ENCODE measurements at places on chromosomes 3 and 15.

GRCh38 chr3:69370156-69370883 lies 15.6 kb downstream of the FRMD4B start:
- DNase-seq, result peak; percentile 40

GRCh38 chr3:16869261-16870005 lies 15.3 kb upstream of the PLCL2 start:
- DNase-seq, result no peak

GRCh38 chr3:13501521-13501920 lies 21.4 kb downstream of the HDAC11 start:
- DNase-seq, result no peak

- DNase-seq, result no peak
Measured at GRCh38 chr3:147733217-147733616, 324.1 kb downstream of the ZIC1 start.

GRCh38 chr3:31522152-31522551 lies 10.6 kb upstream of the STT3B start:
- DNase-seq, result peak; percentile 40

DNA sequence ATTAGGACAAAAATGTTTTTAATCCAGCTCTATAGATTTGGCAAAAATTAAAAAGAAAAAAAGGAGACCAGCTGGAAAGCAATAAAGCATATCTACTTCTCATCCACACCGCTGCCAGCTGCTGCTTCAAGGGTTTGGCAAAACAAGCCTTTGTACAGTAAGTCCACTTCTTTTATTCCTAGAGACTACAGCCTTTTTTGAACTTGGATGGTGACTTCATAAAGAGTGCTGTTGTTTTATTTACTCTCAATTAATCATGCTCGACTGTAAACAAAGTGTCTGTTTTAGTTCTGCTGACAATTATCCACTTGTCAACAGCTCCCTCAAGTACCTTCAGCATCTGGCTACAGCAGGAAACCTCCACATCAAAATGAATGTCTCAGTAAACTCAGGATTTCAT lies 12.3 kb upstream of the FOXB1 start:
- DNase-seq, result no peak

- DNase-seq, result no peak
Measured at GRCh38 chr3:148379763-148380382, 317.8 kb upstream of the AGTR1 start.

- no peak for DNase-seq
Measured at GRCh38 chr3:172787746-172788145, 37.2 kb downstream of the ECT2 start.

DNA sequence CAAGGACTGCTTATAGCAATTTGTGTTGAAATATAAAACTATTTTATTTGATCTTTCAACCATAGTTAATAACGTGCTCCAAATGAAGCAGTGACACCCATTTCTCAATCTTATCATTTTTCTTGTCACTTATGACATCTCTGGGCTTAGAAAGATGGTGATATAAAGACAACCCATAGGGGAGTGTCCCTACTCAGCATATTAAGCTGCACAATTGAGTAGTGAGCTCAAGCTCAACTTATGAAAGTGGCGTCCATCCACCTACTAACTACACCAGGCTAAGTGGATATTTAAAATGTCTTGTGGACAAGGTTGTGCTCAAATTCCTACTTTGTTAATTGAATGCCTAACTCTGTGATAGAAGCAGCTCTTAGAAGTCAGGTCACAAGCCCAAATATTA lies 46.7 kb downstream of the SLC9C1 start:
- no peak for DNase-seq

DNA sequence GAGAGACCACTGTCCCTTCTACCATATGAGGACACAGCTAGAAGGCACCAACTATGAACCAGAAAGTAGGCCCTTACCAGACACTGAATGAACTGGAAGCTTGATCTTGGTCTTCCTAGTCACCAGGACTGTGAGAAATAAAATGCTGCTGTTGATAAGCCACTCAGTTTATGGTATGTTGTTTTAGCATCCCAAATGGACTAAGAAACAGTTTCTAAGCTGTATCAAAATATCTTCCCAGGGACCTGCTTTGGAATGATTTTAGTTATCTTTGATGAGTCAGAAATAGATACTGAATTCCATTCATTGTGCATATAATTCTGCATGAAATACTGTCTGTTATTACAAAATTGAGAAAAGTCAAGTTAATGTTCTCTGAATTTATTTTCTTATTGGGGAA lies 18.6 kb downstream of the WDR76 start:
- no peak for DNase-seq

DNA sequence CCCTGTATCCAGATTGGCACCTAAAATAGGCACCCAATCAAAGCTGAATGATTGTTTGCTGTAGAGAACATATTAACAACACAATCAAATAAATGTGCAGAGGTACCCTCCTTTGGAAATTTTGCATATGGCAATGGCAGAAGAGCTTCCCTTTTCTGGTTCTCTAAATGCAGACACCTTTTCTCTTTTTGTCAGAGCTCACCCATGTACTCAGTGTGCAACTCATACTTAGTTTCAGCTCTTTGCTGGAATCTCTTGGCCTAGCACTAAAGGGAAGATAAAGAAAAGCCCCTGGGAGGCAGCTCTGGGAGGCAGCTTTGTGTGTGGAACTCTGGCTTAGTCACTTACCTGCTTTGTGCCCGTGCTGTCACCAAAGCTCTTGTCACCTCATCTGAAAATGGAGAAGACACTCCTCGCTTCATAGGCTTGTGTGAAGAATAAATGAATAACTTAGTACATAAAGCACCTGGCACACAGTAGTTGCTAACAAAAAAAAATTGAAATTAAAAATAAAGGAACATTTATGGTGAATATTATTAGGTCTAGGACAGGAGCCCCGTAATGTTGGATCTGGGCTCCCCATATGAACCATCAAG lies 28.8 kb downstream of the ST6GAL1 start:
- no peak for DNase-seq

- no peak for DNase-seq
Measured at GRCh38 chr15:39860871-39861270, 59.2 kb downstream of the GPR176 start.

DNA sequence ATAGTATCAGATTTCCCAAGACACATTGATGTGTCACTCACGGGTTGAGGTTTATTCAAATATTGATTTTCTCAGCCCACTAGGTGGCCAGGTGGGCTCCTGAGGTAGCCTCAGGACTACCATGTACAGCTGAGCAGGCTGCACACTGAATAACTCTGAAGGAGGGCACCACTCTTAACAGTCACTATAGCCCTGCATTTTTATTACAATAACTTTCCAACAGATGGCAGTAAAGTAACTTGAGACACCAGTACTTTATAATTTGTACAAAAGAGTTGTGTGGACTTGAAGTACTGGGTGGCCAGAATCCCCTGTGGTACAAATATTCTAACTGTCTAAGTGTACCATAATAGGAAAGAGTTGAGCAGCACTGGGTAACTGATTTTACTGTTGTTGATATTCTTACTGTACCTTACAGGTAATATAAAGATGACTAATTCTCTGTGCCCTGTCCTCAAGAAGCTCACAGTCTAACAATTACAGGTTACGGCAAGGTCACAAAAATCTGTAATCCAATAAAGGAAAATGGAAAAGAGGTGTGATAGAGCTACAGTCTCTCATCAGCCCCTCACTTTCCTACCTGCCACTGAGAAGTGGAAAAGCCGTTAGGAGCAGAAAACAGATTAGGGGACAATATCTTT lies 76.0 kb downstream of the ETFA start:
- DNase-seq, result peak; percentile 44

- DNase-seq, result no peak
Measured at GRCh38 chr3:167032267-167032876, 347.7 kb downstream of the ZBBX start.

- no peak for DNase-seq
Measured at GRCh38 chr3:172749230-172749965, 1.1 kb upstream of the ECT2 start.

GRCh38 chr3:45607790-45608189 lies 13.2 kb downstream of the LIMD1 start:
- no peak for DNase-seq

DNA sequence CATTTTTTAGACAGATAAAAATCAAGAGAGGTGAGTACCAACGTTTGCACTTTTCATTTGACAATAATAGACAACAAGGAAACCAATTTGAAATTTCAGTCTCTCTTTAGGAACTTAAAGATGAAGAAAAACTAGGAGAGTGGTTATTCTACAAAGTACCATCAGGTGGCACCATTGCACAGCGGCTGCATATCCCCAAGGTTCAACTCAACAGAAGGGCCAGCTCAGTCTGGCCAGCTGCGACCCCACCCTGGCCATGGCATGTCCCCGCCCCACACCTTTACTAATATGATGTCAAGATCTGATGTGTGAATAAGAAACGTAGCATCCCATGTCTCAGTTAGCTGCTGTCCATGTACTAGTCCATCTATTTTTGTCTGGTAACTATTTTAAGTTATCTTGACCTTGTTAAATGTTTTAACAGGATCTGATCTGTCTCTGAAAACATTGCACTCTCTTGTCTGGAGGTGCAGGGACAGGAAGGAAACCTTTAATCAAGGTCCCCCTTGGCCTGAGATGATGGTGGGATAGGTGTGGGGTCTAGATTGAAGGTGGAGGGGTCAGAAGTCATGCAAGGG lies 35.5 kb upstream of the CGNL1 start:
- no peak for DNase-seq

DNA sequence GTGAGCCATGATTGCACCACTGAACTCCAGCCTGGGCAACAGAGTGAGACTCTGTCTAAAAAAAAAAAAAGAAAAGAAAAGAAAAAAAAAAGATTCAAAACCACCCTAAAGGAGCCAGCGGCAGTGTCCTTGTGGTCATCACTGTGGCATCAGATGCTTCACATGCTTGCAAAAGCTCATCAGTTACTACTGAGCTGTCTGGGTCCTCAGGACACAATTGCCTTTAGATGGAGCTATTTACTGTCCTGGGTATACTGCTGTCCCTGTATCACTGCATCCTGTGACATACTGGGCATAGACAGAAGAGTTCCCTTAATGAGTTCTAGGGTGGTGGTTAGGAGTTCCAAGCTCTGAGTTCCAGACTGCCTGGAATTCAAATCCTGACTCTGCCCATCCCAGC lies 85.8 kb downstream of the LINGO1 start:
- no peak for DNase-seq

GRCh38 chr3:179451265-179452175 lies at the start of gene GNB4:
TSS of gene GNB4 (minus strand) at chr3:179451470. CDS start at chr3:179426200, 25,270 bp downstream.
- DNase-seq, result peak; percentile 53

- DNase-seq, result no peak
Measured at GRCh38 chr3:66039590-66039887, 821 bp upstream of the MAGI1 start.

DNA sequence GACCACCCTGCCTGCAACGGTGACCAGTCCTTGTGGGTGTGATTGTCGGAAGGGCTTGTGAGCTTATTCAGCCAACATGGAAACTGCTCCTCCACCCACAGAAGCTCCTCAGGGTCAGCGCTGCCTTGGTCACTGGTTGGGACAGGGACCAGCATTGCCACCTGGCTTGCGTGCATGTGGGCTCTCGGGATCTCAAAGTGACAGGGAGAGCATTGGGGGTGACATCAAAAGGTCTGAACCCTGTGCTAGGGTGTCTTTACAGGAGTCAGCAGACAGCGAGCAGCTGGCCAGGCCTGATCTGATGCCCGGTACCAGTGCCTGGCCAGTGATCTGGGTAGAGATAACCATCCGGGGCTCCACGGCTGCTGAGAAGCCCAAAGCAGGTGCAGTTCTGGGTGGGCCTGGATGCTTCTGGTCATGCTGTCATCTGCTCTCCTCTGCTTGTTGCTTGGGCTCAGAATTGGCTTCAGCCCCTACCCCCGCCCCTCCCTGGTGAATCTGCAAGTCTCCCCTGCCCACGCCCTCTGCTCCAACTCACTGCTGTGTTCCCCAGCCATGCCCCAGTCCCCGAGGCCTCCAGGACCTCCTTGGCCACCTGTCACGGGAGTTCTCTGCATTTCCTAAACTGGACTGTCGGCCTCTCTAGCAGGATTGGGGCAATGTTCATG lies 134.8 kb downstream of the NSMCE3 start:
- DNase-seq, result no peak

- no peak for DNase-seq
Measured at GRCh38 chr3:94184781-94185180, 121.9 kb downstream of the NSUN3 start.

DNA sequence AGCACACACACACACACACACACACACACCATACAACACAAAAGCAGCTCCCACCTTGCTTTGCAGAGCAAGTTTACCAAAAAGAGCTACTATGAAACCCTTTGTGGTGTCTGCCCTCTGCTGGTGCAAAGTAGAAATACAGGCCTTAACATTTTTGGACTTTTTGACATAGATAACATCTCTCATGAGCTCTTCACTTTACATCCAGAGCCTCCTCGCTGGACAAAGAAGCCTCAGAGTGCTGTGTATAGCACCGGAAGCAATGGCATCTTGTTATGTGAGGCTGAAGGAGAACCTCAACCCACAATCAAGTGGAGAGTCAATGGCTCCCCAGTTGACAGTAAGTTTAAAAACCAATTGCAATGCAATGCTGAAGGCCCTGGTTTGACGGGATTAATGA lies 157.9 kb downstream of the CHL1 start:
- no peak for DNase-seq

DNA sequence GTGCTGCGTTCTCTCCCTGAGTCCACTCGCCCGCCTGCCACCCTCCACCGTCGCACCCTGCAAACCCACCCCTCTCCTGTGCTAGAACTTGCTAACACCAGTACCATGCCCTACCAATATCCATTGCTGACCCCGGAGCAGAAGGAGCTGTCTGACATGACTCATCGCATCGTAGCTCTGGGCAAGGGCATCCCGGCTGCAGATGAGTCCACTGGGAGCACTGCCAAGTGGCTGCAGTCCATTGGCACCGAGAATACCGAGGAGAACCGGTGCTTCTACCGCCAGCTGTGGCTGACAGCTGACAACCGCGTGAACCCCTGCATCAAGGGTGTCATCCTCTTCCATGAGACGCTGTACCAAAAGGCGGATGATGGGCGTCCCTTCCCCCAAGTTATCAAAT lies 4.9 kb upstream of the ALAS1 start:
- DNase-seq, result no peak

DNA sequence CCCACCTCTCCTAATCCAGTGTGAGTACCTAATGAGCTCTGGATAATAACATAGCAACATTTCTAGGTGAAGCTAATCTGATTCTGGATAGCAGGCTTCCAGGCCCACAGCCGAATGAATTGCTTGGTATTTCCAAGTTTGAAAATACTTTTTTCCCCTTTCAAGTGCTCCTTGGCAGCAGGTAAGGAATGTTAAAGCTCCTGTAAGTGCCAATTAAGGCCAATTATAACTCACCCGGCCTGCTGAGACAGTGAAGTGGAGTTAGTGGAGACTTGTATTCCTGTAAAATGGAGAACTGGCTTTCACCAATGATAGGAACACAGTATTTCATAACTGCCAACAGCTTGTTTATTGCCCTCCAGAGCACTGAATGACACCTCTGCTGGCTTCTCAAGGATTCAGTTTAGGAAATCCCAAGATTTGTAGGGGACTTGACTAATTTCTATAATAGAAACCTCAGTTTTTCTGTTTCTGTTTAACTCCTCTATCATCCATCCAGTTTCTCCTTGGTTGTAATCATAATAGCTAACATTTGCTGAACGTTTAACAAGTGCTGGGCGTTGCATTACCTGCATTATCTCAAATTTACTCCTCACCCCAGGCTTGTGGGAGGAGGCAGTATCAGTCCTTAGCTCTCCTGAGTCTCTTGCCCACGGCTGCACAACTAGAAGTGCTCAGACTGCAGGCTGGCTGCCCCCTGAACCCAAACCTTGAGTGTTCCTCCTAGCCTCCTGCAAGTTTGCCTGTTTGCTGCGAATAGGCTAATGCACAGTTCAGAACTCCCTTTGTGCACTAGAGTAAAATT lies 52.7 kb upstream of the SCAANT1 start:
- no peak for DNase-seq
